ENCODE measurements at places on chromosomes 5 and 9.

GRCh38 chr9:94443032-94443722 lies 111.7 kb upstream of the PCAT7 start:
- no peak for DNase-seq

GRCh38 chr9:15361737-15362136 lies 54.7 kb upstream of the TTC39B start:
- no peak for DNase-seq

DNA sequence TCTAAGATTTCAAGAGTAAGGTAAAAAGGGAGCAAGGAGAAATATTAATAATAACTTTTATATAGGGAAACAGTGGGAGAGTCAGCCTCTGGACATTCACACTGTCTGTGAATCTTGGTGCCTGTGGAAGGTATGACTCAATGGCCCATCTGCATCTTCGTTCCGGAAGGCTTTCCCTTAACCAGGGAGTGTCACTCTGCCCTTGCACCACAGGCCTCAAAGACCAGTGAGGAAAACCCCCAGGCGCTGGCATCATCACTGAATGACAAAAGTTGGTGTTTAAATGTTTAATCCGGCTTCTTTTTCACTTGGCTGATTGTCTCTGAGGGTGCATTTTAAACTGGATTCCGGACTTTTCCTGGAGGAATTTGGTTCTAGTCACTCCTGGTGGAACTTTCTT lies 522.4 kb upstream of the TLE4 start:
- no peak for DNase-seq

- DNase-seq = no peak
Observed at GRCh38 chr5:137078171-137078665, 420.9 kb downstream of the SPOCK1 start.

- no peak for DNase-seq
Observed at GRCh38 chr9:18459962-18460584, 13.9 kb upstream of the ADAMTSL1 start.

- no peak for DNase-seq
Observed at GRCh38 chr9:126232461-126232860, 94.2 kb upstream of the MVB12B start.

DNA sequence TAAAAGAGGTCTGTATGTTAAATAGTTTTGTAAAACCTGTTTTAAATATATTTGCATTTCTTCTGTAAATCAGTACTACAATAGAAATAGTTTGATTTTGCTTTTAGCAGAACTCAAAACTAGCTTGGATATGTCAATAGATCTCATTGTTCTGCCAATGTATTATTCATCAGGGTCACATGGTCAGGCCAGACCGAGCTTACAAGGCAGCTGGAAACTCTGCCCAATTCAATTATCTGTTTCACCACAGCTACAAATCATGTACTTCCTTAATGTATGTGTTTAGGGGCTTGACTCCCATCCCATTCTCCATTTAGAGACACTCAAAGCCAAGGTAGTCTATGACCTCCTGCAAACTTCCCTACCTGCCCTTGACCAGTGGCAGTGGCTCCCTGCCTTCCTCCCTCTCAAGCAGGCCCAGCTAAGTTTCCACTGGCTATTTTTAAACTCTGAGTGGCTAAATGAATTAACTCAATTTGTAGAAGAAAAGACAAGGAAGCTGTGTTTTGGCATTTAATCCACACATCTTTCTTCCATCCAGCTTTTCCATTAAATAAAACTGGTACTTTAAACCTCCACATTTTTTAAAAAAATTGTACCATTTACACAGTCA lies 46.4 kb upstream of the SELENOP start:
- DNase-seq = no peak

GRCh38 chr5:72441094-72441723 lies 66.0 kb downstream of the ZNF366 start:
- no peak for DNase-seq

- DNase-seq = no peak
Observed at GRCh38 chr5:171821286-171821685, 35.7 kb downstream of the SMIM23 start.

DNA sequence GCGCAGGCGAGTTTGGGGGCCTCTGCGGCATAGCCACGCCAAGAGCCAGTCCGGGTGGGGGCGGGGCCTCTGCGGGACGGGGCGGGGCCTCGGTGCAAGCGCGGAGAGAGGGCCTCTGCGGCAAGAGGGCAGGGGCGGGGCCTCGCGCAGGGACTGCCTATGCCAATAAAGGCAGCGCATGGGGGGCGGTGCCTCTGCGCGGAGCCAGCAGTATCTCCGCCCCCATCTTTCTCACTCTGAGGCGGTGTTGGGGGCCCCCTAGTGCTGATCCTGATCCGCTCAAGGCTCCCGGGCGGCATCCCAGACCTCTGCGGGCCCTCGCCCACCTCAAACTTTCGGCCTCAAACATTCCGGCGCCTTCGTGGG lies 9.2 kb upstream of the GPRIN1 start:
- DNase-seq = peak; percentile 37

- DNase-seq = no peak
Observed at GRCh38 chr5:35683466-35683865, 65.8 kb downstream of the SPEF2 start.

- DNase-seq = no peak
Observed at GRCh38 chr5:31133488-31133887, 60.0 kb upstream of the CDH6 start.

GRCh38 chr5:206927-207536 lies 10.9 kb downstream of the CCDC127 start:
- DNase-seq = no peak

DNA sequence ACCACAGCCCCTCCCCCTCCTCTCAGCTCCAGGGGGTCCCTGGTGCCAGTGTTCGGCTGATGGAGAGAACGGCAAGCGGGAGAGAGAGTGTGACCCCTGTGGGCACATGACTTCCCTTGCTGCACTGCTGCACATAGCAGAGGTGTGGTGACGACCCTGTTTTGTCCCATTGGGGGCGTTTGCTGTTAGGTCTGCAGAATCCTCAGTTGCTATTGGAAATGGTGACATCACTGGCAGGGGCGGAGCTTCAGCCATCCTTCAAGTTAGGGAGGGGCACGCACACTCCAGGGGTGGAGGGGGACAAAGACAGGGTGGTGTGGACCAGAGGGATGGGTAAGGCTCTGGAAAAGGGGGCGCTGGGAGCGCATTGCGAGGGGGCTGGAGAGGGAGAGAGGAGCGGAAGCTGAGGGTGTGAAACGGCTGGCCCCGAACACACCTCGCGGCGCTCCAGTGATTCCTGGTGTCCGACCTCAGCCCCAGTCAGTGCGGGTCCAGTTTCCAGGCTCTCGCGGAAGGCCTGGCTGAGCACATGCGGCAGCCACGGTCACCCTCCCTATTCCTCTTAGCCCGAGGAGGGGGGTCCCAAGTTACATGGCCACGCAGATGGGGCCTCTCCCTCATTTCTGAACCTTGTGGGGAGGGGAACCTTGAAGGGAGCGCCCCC lies 764 bp upstream of the GRIN1 start:
- DNase-seq = no peak

- DNase-seq = peak; percentile 70
Observed at GRCh38 chr9:35945341-35946018, 12.5 kb downstream of the OR2S2 start.

DNA sequence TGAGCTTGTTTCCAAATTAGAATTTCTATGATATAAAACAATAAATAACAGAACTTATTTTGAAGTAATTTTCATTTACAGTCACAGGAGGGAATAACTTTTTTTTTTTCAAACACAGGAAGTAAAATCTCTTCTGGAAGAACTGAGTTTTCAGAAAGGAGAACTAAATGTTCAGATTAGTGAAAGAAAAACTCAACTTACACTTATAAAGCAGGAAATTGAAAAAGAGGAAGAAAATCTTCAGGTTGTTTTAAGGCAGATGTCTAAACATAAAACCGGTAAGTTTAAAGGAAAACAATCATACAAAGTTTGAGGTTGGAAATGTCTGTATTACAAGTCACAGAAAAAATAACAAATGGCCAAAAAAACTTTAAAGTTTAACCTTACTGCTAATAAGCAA lies 41.6 kb downstream of the RAB14 start:
- no peak for DNase-seq

DNA sequence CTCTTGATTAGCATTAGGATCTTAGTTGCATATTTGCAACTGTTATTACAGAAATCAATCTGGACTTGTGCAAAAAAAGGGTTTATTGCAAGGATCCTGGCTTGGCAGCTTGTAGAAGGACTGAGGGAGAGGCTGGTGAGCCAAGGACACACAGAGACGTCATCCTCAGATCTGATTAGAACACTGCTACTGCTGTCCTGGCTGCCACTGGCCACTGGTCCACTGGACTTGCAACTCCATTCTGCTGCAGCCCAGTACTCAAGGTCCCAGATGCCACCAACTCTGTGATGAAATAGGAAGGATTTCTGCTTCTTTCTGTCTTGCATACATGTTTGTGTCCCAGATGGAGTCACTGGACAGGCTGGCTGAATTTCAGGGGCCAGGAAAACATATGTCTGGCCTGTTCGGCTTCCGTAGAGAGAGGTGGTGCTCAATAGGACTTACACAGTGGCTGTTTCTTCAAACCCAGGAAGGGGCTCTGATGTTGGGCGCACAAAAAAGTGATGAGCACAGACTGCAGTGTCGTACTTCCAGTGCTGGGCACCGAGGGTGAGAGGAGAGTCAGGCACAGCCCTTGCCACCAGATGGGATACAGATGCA lies 68.9 kb upstream of the SH3PXD2B start:
- no peak for DNase-seq

DNA sequence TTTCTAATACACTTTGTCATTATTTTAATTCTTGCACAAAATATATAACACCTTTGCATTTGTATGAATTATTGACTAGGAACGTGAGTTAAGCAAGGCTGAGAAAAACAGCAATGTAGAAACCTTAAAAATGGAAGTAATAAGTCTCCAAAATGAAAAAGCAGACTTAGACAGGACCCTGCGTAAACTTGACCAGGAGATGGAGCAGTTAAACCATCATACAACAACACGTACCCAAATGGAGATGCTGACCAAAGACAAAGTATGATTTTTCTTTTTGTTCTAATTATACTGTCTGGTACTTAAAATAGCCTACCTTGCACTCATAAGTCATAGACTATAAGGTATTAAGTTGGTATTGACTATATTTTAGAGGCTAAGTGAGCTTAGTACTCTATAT lies 34.4 kb downstream of the RAD50 start:
- DNase-seq = no peak

Data from hindlimb muscle (tissue), 1 donor.